ENCODE measurements at places on chromosomes 5 and 9.

- no peak for DNase-seq
These were observed 56.9 kb downstream of the MACIR start for GRCh38 chr5:103315455-103315854.

GRCh38 chr9:25724424-25724823 is 46.2 kb upstream of the TUSC1 start:
- DNase-seq = no peak

DNA sequence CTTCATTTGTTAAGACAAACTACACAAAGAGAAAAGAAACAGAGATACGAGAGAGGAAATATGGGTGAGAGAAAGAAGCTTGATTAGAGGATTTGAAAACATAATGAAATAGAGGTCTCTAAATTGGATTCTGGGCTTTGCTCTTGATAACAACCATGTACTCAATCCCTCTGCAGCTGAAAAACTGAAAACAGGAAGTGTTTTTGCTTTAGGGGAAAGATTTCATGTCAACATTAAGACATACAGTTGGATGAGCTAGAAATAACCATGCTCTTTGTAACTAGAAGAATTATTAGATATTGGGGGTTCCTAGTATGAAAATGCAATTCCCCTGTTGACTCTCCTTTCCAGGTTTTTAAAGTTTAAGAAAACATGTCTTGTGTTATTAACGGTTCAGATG is 21.9 kb downstream of the CRHBP start:
- no peak for DNase-seq

DNA sequence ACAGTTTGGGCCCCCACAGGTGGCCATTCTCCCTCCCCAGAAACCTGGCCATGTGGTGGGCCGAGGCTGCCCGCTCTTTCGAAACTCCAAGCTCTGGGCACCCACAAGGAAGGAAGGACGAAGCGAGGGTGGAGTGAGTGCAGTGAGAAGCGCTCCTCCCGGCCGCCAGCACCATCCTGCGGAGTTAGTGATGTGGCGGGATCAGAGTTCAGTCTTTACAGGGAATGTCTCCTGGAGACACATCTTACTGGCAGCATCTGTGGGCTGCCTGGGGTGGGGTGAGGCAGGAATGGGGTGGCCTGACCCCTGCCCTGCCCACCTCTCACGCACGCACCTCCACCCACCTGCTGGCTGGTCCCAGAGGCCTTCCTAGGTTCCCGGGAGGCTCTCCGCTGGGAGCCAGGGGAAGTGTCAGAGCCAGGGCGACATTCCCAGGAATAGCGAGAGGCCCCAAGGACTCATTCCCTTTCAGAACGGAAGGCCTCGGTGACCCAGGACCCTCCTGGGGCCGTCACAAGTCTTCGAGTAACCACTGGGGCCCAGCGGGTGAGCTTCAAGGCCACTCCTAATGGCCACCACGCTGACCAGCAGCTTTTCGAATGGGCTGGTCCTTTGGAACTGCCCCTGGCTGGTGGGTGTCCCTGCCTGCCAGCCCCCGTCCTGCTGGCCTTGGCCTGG is 5.5 kb upstream of the RNU6ATAC start:
- no peak for DNase-seq

DNA sequence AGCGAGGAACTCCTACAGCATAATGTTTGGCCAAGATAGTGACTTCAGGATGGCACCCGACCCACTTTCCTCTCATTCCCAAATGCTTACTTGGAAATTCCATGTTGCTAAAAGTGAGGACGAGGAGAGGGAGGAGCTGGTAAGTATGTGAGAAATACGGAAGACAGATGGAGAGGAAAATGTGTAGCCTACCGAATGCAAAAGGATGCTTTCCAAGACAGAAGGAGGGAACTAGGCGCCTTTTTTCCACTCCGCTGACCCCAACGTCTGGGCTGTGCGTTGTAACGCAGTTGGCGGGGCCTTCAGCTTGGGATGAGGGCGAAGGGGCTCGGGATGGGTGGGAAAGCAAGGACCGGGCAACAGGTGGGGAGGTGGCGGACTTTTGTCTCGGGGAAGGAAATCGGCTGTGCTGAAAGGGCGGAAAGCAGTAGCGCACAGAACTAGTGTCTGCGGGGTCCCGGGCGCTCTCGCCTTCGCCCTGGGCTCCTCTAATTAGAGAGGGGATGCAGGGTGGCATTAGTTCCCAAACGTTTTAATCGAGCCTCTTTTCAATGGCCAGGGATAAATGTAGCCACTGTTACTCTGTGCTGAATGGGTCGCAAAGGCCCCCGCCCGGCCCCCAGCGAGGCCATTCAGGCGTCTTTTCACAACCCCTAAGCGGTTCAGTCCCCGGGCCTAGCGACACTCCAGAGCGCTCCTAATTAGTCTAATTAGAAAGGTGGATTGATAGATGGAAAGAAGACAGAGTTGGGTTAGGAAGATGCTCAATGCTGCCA is 12.6 kb downstream of the FOXD1 start:
- DNase-seq = no peak

- peak; percentile 87 for DNase-seq
These were observed 8.1 kb downstream of the ARPC5L start for GRCh38 chr9:124869986-124870560.

- no peak for DNase-seq
These were observed 164.1 kb upstream of the ZNF618 start for GRCh38 chr9:113712053-113712452.

DNA sequence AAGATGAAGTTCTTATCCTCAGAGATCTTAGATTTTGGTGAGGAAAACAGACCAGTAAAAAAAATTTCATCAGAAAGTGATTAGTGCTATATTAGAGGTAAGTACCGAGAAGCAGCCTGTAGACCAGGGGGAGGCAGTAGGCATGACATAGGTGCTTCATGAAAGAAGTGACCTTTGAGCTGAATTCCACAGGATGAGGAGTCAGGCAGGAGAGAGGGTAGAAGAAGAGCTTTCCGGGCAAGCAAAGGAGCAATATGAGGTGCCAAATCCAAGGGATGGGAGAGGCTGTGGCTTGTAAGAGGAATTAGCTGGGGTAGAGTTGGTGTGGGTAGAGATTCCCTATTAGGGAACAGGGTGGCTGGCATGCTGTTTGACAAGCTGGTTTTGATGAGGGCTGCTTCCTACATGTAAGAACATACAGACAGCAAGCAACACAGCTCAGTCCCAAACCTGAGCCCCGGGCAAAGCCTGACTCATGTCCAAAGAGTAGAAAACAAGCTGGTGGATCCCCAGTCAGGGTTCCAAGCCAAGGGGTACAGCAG is 48.4 kb upstream of the PWWP2A start:
- DNase-seq = no peak

DNA sequence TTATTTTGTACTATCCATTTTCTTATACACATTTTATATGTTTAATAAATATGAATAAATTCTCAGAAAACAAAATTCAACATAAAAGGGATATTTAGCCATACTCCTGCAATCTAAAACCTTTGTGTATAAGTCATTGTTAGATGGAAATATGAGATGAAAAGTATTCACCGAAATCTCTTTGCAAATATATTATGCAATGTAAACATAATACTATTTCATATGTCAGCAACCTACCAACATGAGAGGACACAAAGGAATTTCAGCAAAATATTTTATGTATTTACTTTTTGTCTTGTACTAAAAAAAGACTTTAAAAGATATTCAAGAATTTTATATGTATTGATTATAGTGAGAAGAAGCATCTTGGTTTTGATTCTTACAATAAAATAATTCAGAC is 1623.4 kb downstream of the EFNA5 start:
- DNase-seq = no peak

DNA sequence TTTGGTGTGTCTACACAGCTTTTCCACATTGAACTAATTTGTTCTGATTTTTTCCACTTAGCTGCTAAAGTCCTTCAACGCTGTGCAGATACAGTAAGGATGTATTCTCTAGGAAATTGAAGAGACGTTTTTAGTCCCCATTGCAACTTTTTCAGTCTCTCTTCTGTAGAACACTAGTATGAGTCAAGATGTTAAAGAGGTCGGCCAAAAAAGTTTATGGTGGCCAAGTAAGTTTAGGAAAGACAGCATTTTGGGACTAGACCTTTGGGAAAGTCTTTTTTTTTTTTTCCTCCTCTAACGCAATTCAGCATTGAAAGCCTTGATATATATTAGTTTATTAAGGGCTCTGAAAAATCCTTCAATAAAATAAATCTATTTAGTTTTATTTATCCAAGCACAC is 243.5 kb upstream of the FBXL7 start:
- DNase-seq = no peak

DNA sequence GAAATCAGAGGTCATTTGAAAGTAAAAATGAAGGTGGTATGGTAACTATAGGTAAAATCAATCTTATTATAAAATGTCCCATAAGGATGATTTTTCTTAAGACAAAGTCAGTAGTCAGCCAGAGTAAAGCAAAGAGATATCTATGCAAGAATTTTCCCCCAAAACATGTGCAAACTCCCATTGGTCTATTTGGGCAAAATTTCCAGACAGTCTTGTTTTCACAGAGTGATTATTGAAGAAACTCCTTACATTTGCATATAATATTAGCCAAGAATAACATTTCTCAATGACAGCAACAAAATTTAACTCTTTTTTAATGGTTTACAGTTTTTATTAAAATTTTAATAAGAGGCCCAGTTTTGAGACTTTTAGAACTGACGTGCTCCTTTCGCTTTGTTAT is 406.1 kb upstream of the GRAMD2B start:
- no peak for DNase-seq

GRCh38 chr5:173771121-173771724 is 116.9 kb upstream of the CPEB4 start:
- no peak for DNase-seq

DNA sequence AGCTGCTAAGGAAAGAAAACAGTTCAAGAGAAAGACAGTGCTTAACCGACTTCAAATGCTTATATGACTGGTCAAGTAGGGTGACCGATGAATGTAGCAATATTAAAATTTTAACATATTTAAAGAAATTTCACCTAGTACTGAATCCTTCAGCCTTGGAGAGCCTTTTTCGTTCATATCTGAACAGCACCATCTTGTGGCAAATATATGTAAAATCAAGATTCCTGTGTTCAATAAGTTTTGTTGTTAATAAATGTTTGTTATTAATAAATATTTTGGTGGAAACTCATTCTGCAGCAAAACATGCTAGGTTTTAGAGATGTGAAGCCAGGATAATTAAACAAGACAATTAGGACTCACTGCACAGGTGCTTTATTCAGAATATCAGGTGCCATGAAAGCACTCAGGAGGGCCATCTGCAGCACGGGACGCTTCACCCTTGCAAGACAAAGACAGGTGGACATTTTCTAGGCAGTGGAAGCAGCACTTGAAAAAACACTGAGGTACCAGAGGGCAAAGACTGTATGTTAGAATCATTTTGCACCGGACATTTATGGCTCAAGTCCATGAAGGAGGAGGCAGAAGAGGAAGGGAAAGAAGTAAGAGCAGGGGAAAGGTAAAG is 15.6 kb downstream of the TICAM2 start:
- no peak for DNase-seq

- DNase-seq = no peak
These were observed 371.4 kb upstream of the TLE4 start for GRCh38 chr9:79200336-79200735.

DNA sequence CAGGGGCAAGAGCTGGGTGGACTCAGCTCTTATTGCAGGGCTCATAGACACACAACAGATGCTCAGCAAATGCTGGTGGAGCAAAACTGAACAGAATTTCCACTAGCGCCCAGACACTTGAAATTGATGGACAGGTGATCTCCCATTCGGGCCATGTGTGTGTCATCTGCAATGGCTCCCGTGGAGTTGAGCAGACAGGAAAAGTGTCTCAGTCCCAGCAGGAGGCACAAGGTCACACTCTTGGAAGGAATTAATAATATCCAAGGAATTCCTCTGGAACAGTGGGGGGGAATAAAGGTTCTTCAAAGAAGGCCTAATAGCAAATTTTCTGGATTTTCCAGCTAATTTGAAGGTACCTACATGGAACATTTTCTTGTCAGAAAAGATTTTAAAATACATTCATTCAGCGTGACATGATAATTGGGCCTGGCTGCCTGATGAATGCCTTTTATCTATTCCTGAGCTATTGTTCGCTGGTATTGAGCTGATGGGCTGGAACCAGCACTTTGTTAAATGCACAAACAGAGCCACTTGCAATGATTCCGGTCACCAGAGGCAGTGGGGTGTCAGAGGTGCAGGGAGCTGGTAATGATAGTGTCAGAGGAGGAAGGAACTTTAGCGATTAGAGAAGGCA is 31.5 kb upstream of the ALDH1B1 start:
- DNase-seq = no peak

DNA sequence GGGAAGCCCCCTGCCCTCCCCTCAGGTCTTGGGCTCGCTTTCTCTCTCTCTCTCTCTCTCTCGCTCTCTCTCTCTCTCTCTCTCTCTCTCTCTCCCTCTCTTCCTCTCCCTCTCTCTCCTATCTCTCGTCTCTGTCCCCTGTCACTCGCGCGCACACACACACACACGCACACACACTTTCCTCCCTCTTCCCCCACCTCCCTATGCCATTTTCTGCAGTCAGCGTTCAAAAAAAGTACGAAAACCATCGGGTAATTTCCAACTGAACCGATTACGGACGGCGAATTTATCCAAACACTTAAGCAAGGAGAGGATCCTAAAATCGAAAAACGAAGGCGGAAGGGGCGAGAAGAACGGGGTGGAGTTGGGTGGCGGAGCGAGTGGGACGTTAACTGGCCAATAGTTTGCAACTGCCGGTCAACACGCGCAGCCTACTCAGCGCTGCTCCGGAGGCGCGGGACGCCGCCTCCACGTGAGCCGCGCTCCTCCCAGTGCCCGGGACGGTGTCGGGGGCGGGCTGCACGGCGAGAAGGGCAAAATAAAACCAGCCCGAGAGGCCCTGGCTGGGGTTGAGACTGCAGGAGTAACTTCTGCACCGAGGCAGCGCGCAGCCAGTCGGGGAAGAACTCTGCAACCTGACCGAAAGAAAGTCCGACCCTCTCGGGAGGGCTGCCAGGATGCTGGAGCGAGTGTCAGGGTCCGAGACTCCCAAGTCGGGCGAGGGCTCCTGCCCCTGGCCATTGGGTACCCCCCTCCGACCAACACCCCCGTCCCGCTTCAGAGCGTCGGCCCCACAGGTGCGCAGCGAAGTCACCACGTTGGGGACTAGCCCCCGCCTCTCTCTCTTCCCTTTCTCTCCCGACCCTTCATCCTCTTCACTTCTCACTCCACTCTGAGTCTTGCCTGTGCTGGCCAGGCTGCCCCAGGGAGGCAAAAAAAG is 24.9 kb upstream of the ELAVL2 start:
- no peak for DNase-seq

GRCh38 chr9:120310035-120310434 is 269.9 kb downstream of the CDK5RAP2 start:
- DNase-seq = no peak

DNA sequence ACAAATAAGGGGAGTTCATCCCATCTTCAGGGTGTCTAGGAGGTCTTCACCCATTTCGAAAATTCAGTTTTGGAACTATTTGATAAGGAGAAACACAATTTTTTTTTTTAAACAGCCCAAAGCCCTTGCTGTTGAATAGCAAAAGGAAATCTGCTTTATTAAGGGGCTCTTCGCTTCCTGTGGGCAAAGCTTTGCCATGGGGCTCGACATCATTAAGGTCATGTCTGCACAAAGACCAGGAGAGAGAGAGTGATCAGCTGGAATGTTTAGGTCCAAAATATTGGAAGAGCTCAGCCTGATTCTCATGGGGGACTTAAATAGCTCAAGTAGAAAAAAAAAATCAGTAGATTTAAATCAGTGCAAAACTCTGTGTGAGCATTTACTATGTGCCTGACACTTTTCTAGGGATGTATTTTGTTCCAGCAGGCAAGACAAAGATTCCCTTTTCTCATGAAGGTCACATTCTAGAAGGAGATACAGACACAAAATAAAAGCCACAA is 564.6 kb upstream of the KLF4 start:
- no peak for DNase-seq
